CD8-positive, alpha-beta memory T cell (primary cell): ENCODE measurements at places on chromosomes 3 and 15.
A peak's percentile ranks its signal among the peaks of the same experiment; 100 is the strongest.

GRCh38 chr15:101570241-101570640 lies 80.7 kb upstream of the PCSK6 start:
- DNase-seq = no peak

GRCh38 chr3:183871541-183871940 lies 13.1 kb downstream of the PARL start:
- no peak for DNase-seq

DNA sequence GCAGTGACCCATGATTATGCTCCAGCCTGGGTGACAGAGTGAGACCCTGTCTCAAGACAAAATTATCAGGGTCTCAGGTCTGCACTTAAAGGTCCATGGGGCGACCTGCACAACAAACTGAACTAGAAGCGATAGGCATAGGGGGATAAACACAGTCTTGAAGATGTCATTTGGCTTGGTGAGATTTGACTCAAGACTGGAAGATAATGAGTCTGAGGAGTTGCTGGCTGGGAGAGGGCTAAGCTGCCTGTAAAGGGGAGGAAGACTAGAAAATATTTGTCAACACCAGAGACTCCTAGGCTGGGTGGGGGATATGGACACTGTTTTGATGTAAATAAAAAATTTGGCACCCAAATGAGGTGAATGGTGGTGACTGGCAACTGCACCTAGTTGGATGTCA lies 19.8 kb downstream of the GHRL start:
- DNase-seq = no peak

GRCh38 chr3:106204160-106204868 lies 335.5 kb upstream of the CBLB start:
- no peak for DNase-seq

GRCh38 chr3:14780927-14781507 lies 37.7 kb upstream of the FGD5 start:
- no peak for DNase-seq

DNA sequence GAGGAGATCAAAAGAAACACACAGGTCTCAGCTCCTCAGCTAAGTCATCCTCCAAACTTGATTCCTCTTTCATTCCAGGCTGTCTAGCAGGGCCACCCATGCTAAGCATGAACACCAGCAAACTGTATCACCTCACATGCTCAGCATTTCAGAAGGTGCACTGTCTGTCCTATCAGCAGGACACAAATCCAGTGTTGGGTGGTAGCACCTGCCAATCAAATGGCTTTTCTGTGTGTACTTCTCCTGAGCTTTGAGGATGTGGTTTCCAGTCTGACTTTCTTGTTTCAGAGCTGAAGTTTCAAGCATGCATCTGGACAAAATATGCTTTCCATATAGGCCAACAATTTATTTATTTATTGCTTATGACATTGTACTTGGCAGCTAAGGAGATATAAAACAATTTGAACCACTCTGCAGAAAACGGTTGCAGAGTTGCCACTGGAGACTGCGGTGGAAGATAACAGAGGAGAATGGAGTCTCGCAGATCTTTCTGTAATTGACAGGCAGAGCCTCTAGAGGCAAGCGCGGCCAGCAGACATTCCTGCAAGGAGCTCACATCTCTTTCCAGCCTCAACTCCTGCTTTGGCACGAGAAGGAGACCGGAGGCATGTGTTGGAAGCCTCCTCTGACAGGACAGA lies 167.1 kb upstream of the WNT5A start:
- DNase-seq = no peak

DNA sequence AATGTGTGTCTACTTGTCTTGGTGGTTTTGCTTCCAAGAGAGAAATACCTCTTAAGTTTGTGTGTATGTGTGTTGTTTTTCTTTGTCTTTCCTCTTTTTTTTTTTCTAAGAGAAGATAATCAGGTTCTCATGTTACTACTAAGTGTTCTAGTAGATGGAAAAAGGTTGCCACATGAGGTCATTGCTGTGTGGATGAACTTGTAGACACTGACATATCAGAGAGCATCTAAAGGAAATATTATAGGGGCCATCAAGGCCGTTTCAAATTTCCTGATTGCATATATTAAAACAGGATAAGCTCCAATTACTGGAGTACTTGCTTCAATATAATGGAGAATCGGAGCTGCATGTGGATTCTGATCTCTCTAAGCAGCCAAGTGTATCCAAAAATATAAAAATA lies 747.5 kb downstream of the NR2F2 start:
- DNase-seq = no peak

DNA sequence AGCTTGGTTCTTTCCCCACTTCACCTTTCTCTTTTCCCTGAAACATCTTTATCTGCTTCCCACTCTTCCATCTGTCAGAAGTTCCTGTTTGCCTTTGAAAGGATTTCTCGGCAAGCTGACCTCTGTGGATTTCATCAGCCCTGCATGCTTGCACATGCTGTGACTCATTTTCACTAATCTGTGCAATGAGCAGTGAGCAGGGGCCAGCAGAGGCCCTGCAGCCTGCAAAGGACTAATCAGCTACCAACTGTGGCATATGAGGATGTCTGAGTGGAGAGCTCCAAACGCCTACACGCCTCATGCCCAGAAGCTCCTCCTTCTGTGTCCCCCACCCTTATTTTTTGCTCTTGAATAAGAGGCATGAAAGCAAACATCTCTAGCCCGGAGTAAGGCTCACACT lies 333.0 kb upstream of the SEMA6D start:
- DNase-seq = no peak

DNA sequence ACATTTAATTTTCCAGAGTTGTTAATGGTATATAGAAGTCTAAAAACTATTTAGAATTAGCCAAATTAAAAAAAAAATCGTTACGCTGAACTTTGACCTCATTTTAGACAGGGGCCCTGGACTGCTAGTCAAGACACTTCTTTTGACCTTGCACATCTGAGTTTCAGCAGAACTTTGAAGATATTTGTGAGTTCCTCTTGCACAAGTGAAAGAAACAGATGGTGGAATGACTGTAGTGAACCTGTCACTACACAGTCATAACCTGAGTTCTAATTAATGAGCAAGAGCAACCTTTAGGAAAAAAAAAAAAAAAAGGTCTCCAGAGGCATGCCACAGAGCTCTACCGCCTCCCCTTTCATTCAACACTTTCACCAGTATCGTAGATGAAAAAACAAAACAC lies 5.3 kb downstream of the MYO5C start:
- no peak for DNase-seq

- DNase-seq = no peak
These were observed 19.8 kb downstream of the MAPKBP1 start for GRCh38 chr15:41794081-41794480.

GRCh38 chr15:79442911-79443310 lies 10.8 kb downstream of the MINAR1 start:
- DNase-seq = no peak

GRCh38 chr3:33212406-33212805 lies 6.2 kb downstream of the SUSD5 start:
- DNase-seq = no peak

- no peak for DNase-seq
These were observed 14.6 kb upstream of the AHSG start for GRCh38 chr3:186598108-186598784.

- no peak for DNase-seq
These were observed 1.2 kb downstream of the CTSH start for GRCh38 chr15:78943692-78944091.

DNA sequence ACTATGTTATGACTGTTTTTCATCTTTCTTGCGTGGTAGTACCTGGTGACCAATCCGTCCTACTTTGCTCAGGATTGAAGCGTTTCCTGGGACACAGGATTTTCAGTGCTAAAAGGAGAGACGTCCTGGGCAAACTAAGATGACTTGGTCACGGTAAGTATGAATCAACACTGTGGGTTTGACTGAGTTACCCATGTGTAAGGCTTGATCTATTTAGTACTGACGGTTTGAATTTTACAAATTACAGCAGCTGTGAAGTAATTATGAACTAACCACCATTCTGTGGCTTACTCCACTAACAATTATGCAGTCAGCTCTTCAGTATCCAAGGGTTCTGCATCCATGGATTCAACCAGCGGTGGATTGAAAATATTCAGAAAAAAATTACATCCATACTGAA lies 172.9 kb upstream of the FEZF2 start:
- no peak for DNase-seq

DNA sequence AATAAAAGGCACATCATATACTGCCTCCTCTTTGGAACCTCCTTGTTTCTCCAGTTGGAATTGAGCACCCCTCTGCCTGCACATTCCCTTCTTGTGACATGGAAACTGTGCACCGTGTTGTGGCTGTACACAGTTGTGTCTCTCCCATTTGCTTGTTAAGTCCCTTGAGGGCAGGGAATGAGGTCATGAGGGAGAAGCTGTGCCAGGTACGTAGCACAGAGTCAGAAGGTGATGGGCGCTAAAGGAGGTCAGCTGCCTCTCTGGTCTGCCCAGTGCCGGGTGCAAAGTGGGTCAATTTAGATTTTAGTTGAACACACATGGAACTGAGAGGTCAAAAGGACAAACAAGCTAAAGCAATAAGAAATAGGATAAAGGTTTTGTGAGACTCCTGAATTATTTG lies 124.4 kb downstream of the FAM43A start:
- no peak for DNase-seq

GRCh38 chr3:148955544-148956346 lies 35.6 kb upstream of the GYG1 start:
- DNase-seq = peak; percentile 38

- DNase-seq = peak; percentile 19
These were observed 544.8 kb downstream of the AGBL1 start for GRCh38 chr15:86624261-86625036.

GRCh38 chr3:9110316-9110715 lies 139.1 kb downstream of the SRGAP3 start:
- no peak for DNase-seq

DNA sequence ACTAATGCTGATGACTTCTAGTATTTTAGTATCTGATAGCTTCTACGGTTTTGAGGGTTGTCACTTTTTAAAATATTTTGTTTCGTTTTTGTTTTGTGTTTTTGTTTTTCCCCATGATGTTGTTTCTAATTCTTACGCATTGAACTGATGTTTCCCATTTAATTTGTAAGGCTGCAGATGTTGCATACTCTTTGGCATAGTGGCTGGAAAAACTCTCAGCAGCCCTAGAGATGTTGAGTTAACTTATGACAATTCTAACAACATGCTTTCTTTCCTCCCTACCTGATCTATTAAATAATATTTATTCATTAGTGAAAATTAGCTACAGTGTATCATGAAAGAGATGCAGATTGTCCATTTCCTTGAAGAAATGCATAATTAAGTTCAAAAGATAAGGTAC lies 559.3 kb upstream of the GRM7 start:
- no peak for DNase-seq

- no peak for DNase-seq
These were observed 834.5 kb downstream of the ZPLD1 start for GRCh38 chr3:103269287-103269686.

DNA sequence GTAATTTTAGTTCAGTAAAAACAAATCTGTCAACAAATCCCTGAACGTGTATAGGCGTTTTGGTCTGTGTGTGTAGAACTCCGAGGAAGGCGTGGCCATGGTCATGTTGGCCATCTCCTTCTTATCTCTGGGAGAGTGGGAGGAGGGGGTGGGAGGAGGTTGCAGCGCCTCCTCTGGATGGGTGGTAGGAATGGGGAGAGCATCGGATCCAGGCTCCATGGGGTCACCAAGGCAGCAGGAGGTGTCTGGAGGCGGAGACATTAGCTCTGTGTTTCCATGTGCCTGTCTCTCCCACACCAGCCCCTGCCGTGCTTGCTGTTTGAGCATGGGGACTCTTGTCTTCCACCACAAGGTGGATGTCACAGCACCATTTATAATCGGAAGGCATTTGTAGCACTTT lies 34.5 kb upstream of the TRPM1 start:
- no peak for DNase-seq

GRCh38 chr15:67174864-67175573 lies 79.4 kb downstream of the AAGAB start:
- no peak for DNase-seq

DNA sequence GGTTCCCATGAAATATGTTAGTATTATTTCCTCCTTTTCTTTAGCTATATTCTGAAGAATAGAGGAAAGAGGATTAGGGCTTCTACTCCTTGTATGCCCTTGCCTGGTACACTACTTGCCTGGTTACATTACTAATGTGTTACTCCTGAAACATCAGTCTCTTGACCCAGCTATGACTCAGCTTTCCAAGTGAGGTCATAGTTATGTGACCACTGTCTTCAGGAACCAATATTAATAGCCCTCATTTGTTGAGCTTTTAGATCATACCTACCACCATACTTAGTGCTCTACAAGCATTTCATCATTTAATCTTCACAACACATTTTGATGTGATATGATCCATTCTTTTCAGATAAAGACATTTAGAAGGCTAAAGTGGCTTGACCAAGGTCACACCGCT lies 60.3 kb downstream of the CMSS1 start:
- no peak for DNase-seq

DNA sequence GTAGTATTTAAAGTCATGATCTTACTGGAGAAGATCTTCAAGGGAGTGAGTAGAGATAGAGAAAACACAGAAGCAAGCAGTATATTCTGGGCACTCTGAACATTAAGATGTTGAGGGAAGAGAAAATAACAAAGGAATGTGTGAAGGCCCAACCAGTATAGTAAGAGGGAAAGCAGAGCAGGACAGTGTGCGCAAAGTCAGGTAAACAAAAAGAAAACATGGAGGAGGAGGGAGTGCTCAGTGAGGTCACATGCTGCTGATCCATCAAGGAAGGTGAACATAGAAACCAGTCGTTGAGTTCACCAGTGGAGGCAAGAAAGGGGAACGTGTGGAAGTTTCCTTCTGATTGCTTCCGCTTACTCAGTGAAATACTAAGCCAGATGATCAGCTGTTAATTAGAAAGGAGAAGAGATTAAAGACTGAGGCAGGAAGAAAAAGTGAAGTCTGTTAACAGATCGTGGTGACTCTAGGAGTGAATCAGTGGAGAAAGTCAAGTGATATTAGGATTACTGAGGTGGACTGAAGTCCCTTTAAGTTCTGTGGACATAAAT lies 47.2 kb downstream of the OPA1 start:
- no peak for DNase-seq

- no peak for DNase-seq
These were observed 677 bp downstream of the POLQ start for GRCh38 chr3:121545049-121545573.

DNA sequence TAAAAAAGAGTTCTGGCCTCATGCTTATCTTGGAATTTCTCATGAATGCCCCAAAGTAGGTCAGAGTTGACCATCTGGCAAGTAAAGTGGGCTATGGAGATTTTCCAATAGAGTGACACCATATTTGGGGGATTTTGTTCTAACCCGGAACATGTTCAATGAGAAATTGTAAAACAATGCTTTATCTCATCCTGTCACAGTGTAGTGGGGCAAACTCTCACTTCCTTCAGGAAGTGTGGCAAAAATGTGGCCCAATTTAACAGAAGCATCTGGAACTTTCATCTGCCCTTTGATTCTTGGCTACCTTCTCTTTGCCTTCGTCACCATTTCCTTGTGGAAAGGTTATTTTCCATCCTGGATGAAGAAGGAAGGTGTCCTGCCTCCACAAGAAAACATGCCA lies 70.8 kb downstream of the ADAMTS9 start:
- DNase-seq = no peak

- DNase-seq = no peak
These were observed 24.3 kb upstream of the FLNB start for GRCh38 chr3:57983734-57984518.

DNA sequence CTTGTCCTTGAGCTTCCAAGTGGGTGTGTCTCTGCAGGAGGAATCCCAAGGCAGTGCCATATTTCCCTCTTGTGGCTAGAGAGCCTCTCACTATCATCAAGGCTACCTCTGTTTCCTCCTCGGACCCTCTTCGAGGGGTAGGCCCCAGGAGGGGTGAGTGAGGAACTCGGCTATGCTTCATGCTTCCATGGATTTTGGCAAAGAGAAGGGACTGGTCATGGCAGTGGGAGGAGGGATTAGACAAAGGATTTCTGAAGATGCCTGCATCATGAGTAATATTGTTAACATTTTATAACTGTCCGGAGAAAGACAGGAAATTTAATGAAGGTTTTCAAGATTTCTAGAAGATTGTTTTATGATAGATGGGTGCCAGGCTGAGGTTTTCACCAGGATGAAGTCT lies 241.5 kb downstream of the CLSTN2 start:
- DNase-seq = no peak
